Mammary epithelial cell (primary cell): ENCODE measurements at places on chromosomes 16 and 17. TPM values are rescaled to one million over a fixed set of nuclear protein-coding genes. Genes with fewer than 3 reads are reported as not detected.

The DNAH17 gene
- total RNA-seq: 1.2 TPM

The FBXW10B gene
- 1.0 and 1.5 TPM in 2 replicates for total RNA-seq

The KRTAP9-2 gene
- total RNA-seq: not detected in 2 replicates

The SLC12A3 gene
- total RNA-seq: not detected in 2 replicates

The TCAP gene
- total RNA-seq: 0.42 and 0.43 TPM in 2 replicates

The SCNN1G gene
- total RNA-seq: 1.2 and 1.6 TPM in 2 replicates

The TBC1D3 gene
- total RNA-seq: not detected

The KRTAP4-5 gene
- total RNA-seq: not detected in 2 replicates

The HBM gene
- not detected for total RNA-seq

The CCL3 gene
- total RNA-seq: not detected

The HCRT gene
- total RNA-seq: not detected in 2 replicates

The RARA gene
- total RNA-seq: 16.5 and 26.6 TPM in 2 replicates

The PRAC2 gene
- not detected for total RNA-seq

The BCAR1 gene
- total RNA-seq: 69.3 and 103 TPM in 2 replicates

The ATXN7L3 gene
- 55.9 and 57.9 TPM in 2 replicates for total RNA-seq

The HOXB4 gene
- 0.17 TPM for total RNA-seq

The CMTM2 gene
- total RNA-seq: not detected

The OSGIN1 gene
- total RNA-seq: 9.3 and 10.9 TPM in 2 replicates

The MAPK8IP3 gene
- 44.9 and 45.2 TPM in 2 replicates for total RNA-seq

The WFIKKN1 gene
- total RNA-seq: 0.17 TPM

The ITGB3 gene
- total RNA-seq: 28.7 TPM

The CAVIN1 gene
- 592 TPM for total RNA-seq

The RMI2 gene
- total RNA-seq: 2.2 TPM

The CCDC154 gene
- 0.17 TPM for total RNA-seq

The ST6GALNAC1 gene
- total RNA-seq: not detected

The PLA2G10 gene
- 0.31 TPM in 1 of 2 replicates, not detected in the other for total RNA-seq

The EFCAB3 gene
- not detected in 2 replicates for total RNA-seq

The SLC5A11 gene
- not detected for total RNA-seq

The ZG16B gene
- not detected in 2 replicates for total RNA-seq

The RDM1 gene
- 0.50 TPM for total RNA-seq

The TNS4 gene
- total RNA-seq: 434 and 608 TPM in 2 replicates

The STX4 gene
- 13.3 TPM for total RNA-seq

The LLGL2 gene
- total RNA-seq: 22.3 TPM

The ASB16 gene
- total RNA-seq: not detected in 2 replicates

The VTN gene
- 0.19 TPM in 1 of 2 replicates, not detected in the other for total RNA-seq

The CACNG5 gene
- total RNA-seq: not detected in 2 replicates

The HSD17B2 gene
- 1.6 and 2.4 TPM in 2 replicates for total RNA-seq

The SPECC1 gene
- total RNA-seq: 122 TPM

The GJD3 gene
- not detected in 2 replicates for total RNA-seq

The TBC1D3I gene
- total RNA-seq: not detected

The NPIPA3 gene
- total RNA-seq: 0.67 TPM

The KRT25 gene
- total RNA-seq: not detected

The CASKIN2 gene
- total RNA-seq: 17.3 and 22.1 TPM in 2 replicates

The AXIN1 gene
- total RNA-seq: 21.7 TPM

The MILR1 gene
- total RNA-seq: not detected in 2 replicates

The PLXDC1 gene
- not detected in 2 replicates for total RNA-seq

The OR2C1 gene
- total RNA-seq: not detected in 2 replicates

The SMARCD2 gene
- 50.2 and 66.1 TPM in 2 replicates for total RNA-seq

The SLC5A10 gene
- total RNA-seq: not detected in 2 replicates

The FOXC2 gene
- 1.3 TPM for total RNA-seq

The ANKRD40CL gene
- total RNA-seq: not detected in 2 replicates

The PNMT gene
- total RNA-seq: not detected

The RBFOX1 gene
- total RNA-seq: not detected

The ACAP1 gene
- total RNA-seq: 2.0 TPM

The LPCAT2 gene
- total RNA-seq: 46.5 and 50.5 TPM in 2 replicates

The HS3ST6 gene
- total RNA-seq: not detected in 2 replicates

The LITAF gene
- total RNA-seq: 128 TPM

The HOXB5 gene
- not detected in 2 replicates for total RNA-seq
